Cardiac muscle cell (in vitro differentiated cells and primary cell): ENCODE measurements at places on chromosomes 2 and 18. TPM values are rescaled to one million over a fixed set of nuclear protein-coding genes. Genes with fewer than 3 reads are reported as not detected.

Gene TANC1
- 21.8 and 34.8 TPM in 2 replicates for total RNA-seq

Gene CACNB4
- total RNA-seq = 0.09 and 0.25 TPM in 2 replicates

Gene FIGN
- total RNA-seq = 23.1 and 51.0 TPM in 2 replicates

Gene GPR75
- total RNA-seq = 0.99 and 1.2 TPM in 2 replicates

Gene HOXD12
- total RNA-seq = not detected in 2 replicates

Gene TMEM247
- total RNA-seq = not detected in 2 replicates

Gene ZDBF2
- 17.4 and 34.6 TPM in 2 replicates for total RNA-seq

Gene GATA6
- 182 and 187 TPM in 2 replicates for total RNA-seq

Gene BCL2L11
- total RNA-seq = 17.3 and 32.9 TPM in 2 replicates

Gene GRHL1
- total RNA-seq = 1.3 and 1.5 TPM in 2 replicates

- no peaks in the 10 kb centered on the region for H3K36me3 ChIP-seq
- H3K4me1 ChIP-seq = peaks cover 11% of the 10 kb centered on the region
Observed at GRCh38 chr2:147482111-147482895, 362.5 kb upstream of the ACVR2A start.

- H3K27ac ChIP-seq = no peak overlapping the region
- H3K4me3 ChIP-seq = no peak overlapping the region
- H3K4me1 ChIP-seq = no peaks in the 10 kb centered on the region
- no peaks in the 10 kb centered on the region for H3K27me3 ChIP-seq
- no peak for DNase-seq
Observed at GRCh38 chr2:222955008-222955407, 94.2 kb downstream of the ACSL3 start.

- no peak for DNase-seq
- no peaks in the 10 kb centered on the region for H3K27me3 ChIP-seq
- no peaks in the 10 kb centered on the region for H3K4me1 ChIP-seq
- H3K36me3 ChIP-seq = no peaks in the 10 kb centered on the region
- H3K27ac ChIP-seq = no peak overlapping the region
Observed at GRCh38 chr18:72161691-72162090, 382.5 kb downstream of the CBLN2 start.

GRCh38 chr2:203681978-203682377 lies 24.5 kb upstream of the CD28 start:
- H3K36me3 ChIP-seq = no peaks in the 10 kb centered on the region
- peak; percentile 53 for DNase-seq
- no peak overlapping the region for H3K4me3 ChIP-seq
- H3K27me3 ChIP-seq = no peaks in the 10 kb centered on the region
- no peaks in the 10 kb centered on the region for H3K4me1 ChIP-seq

GRCh38 chr2:142714600-142714999 lies 162.9 kb upstream of the KYNU start:
- H3K4me1 ChIP-seq = peaks cover 11% of the 10 kb centered on the region
- no peak overlapping the region for H3K27ac ChIP-seq
- H3K27me3 ChIP-seq = no peaks in the 10 kb centered on the region
- H3K36me3 ChIP-seq = no peaks in the 10 kb centered on the region

- H3K4me3 ChIP-seq = no peak overlapping the region
- no peaks in the 10 kb centered on the region for H3K4me1 ChIP-seq
- H3K27ac ChIP-seq = no peak overlapping the region
- H3K36me3 ChIP-seq = no peaks in the 10 kb centered on the region
Observed at GRCh38 chr18:45522371-45522770, 92.9 kb upstream of the SLC14A2 start.

DNA sequence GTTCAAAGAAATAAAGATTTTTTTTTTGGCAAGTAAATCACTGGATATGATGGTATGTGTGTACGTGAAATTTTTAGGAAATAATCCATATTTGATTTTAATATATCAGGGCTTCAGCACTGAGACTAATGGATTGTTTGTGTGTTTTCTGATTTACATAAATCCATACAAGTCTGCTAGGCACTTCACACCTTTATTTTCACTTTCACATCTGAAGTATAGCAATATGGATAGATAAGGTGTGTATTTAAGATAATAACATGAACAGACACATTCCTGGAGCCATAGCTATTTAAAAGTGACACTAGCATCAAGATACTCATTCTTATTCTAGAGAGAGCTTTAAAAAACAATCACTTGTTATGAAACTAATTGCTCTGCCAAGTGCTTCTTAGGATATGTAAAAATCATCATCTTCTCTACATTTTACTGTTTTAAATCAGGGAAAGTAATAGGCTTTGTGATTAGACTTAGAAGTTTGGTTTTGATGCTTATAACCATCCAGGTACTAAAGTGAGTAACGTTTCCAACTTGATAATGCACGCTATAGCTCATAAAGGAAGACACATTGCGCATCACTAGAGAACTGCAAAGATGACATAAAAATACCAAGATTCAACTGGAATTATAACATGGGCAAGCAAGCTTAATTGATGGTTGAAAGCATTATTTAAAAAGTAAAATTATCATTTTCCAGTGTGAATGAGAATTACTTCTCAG lies 208.9 kb downstream of the ZEB2 start:
- no peak for DNase-seq

DNA sequence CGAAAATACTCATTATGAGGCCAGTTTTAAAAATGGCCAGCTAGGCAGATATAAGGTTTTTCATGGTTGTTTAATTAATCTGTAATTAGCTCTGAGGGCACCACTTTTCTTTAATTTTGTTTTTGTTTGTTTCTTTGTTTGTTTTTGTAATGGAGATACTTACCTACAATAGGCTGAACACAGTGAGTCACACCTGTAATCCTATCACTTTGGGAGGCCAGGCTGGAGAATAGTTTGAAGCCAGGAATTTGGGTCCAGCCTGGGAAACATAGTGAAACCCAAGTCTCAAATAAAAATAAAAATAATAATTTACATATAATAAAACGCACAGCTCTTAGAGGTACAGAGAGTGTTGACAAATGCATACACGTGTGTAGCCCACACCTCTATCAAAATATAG lies 56.8 kb upstream of the MSH2 start:
- DNase-seq = no peak
- no peak overlapping the region for H3K4me3 ChIP-seq
- H3K4me1 ChIP-seq = peaks cover 26% of the 10 kb centered on the region
- H3K27me3 ChIP-seq = no peaks in the 10 kb centered on the region
- no peaks in the 10 kb centered on the region for H3K36me3 ChIP-seq

DNA sequence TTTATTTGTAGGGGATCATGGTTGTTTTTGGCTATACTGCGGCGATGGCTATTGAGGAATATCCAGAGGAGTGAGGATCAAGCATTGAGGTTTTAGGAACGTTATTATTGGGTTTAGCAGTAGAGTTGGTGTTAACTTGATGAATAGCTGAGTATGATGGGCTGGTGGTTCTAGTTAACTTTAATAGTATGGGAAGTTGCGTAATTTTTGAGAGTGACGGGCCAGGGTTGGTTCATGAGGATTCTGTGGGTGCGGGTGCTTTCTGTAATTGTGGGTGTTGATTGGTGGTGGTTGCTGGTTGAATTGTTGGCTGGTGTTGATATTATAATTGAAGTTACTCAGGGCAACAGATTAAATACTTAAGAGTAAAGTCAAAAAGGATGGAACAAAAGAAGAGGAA lies 6.0 kb upstream of the RAB6D start:
- H3K36me3 ChIP-seq = no peaks in the 10 kb centered on the region
- H3K4me3 ChIP-seq = no peak overlapping the region
- no peak for DNase-seq
- H3K27me3 ChIP-seq = peaks cover 7% of the 10 kb centered on the region
- no peaks in the 10 kb centered on the region for H3K4me1 ChIP-seq

DNA sequence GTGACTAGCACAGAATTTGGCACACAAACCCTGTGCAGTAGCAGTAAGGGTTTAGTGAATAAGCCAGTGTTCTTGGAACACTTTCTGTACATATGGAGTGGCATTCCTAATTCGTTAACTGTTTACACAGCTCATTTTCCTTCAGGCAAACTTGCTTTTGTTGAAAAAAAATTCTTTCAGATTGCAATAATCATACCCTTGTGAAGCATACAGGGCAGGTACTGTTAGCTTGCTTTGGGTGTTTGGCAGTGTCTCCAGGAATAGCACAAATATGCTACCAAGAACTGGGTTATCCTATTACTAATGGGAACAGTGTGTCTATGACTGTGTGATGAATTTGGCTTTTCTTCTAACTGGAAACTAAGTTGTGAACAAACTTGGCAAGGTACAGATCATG lies 33.4 kb downstream of the UGP2 start:
- peak overlapping the region; percentile 75 for H3K27ac ChIP-seq
- H3K27me3 ChIP-seq = no peaks in the 10 kb centered on the region
- H3K4me3 ChIP-seq = no peak overlapping the region
- H3K36me3 ChIP-seq = peaks cover 12% of the 10 kb centered on the region
- peaks cover 30% of the 10 kb centered on the region for H3K4me1 ChIP-seq

- no peaks in the 10 kb centered on the region for H3K36me3 ChIP-seq
- H3K4me3 ChIP-seq = no peak overlapping the region
- H3K27me3 ChIP-seq = no peaks in the 10 kb centered on the region
- H3K27ac ChIP-seq = no peak overlapping the region
- no peak for DNase-seq
Observed at GRCh38 chr18:59917422-59917821, 17.6 kb downstream of the PMAIP1 start.

- peak; percentile 68 for DNase-seq
- H3K4me3 ChIP-seq = no peak overlapping the region
- no peaks in the 10 kb centered on the region for H3K4me1 ChIP-seq
- H3K36me3 ChIP-seq = peaks cover 57% of the 10 kb centered on the region
- peak overlapping the region; percentile 84 for H3K27ac ChIP-seq
- no peaks in the 10 kb centered on the region for H3K27me3 ChIP-seq
Observed at GRCh38 chr2:175111200-175111657, 56.8 kb downstream of the ATF2 start.

GRCh38 chr2:53242090-53242489 lies 525.5 kb upstream of the CHAC2 start:
- H3K36me3 ChIP-seq = no peaks in the 10 kb centered on the region
- no peak overlapping the region for H3K4me3 ChIP-seq
- DNase-seq = no peak
- H3K27ac ChIP-seq = no peak overlapping the region
